ENCODE measurements at places on chromosomes 1 and 21. TPM values are rescaled to one million over a fixed set of nuclear protein-coding genes. Genes with fewer than 3 reads are reported as not detected.

The KIF17 gene
- 2.6 TPM for total RNA-seq

The AJAP1 gene
- total RNA-seq: 0.03 TPM

The LIPI gene
- not detected for total RNA-seq

The SPRR3 gene
- total RNA-seq: not detected

Measured in right cardiac atrium (tissue), 5 donors.